ENCODE measurements at places on chromosomes 5 and 9. TPM values are rescaled to one million over a fixed set of nuclear protein-coding genes. Genes with fewer than 3 reads are reported as not detected.

The PTCD2 gene
- 10.2 TPM for total RNA-seq

DNA sequence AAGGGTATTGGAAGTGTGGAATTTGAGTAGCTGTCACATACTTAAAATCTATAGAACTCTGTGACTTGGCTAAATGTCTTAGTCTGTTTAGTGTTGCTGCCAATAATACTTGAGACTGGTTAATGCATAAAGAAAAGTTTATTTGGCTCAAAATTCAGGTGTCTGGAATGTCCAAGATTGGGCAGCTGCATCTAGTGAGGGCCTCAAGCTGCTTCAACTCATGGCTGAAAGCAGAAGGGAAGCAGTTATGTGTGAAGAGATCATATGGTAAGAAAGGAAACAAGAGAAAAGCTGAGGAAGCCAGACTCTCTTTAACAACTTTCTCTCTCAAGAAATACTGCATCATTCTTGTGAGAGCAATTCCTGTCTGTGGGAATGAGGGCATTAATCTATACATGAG lies 1043.3 kb upstream of the CDH6 start:
- no peak for DNase-seq

The PRRX2 gene
- 0.28 TPM for total RNA-seq

GRCh38 chr9:87674565-87675299 lies 51.2 kb upstream of the CTSL start:
- no peak for DNase-seq

The BARX1 gene
- total RNA-seq = not detected

GRCh38 chr9:21711504-21711903 lies 90.9 kb upstream of the MTAP start:
- DNase-seq = no peak

GRCh38 chr9:135184181-135185053 lies 96.9 kb downstream of the OLFM1 start:
- DNase-seq = no peak

DNA sequence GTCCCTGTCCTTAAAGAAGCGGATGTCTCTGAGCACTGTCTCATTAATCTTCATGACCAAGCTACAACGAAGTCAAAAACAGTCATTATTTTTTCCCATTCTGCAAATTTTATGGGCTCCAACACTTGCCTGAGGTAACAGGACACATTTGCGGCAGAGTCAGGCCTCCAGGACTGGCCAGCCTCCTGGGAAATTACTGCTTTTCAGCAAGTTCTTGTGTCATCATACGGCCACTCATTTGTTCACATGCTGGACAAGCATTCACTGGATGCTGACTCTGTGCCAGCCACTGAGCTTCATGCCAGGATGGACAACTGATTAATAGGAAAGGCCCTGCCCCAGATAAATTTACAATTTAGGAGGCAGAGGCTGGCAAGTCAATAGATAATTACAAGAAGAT lies 305.7 kb downstream of the ACTL7B start:
- DNase-seq = no peak

- no peak for DNase-seq
Observed at GRCh38 chr5:73998489-73998888, 372.5 kb downstream of the ARHGEF28 start.

DNA sequence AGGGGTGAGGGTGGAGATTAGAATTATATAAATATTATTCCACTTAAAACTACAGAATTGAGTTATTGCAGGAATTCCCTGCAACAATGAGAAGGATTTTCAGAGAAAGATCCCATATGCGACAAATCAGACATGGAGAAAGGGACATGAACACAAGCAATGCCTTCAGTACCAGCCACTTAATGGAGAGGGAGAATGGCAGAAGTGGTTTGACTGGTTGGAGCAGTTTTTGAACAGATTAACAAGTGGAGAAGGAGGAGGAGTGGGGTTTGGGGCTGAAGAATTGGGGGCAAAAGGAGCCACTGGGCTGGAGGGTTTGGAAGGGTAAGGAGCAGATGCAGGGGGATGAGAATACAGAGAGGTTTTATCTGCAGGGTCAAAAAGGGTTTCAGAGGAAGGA lies 620.9 kb upstream of the PTPRD start:
- DNase-seq = no peak

- no peak for DNase-seq
Observed at GRCh38 chr5:96527768-96528661, 95.0 kb upstream of the PCSK1 start.

- no peak for DNase-seq
Observed at GRCh38 chr9:128382261-128382660, 11.1 kb downstream of the URM1 start.

GRCh38 chr9:112050544-112051475 lies 124.3 kb downstream of the SUSD1 start:
- peak; percentile 9 for DNase-seq

- peak; percentile 47 for DNase-seq
Observed at GRCh38 chr5:59724482-59725391, 168.8 kb downstream of the PDE4D start.

DNA sequence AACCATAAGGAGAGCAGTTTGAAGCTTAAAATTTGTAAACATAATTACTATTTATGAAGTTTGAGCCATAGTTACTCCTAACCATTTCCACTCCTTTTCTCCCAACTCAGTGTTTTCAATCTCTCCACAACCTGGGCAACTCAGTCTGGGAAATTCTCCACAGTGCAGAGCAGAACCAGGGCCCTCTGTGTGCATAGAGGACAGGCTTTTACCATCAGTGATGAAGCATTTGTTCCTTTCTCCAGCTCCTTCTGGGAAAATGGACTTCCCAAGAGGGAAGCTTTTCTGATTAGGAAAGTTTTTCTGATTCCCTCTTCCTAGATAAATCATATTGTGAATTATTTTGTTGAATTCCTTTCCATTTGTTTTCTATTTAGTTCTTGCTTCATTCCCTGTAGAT lies 132.3 kb upstream of the MPDZ start:
- no peak for DNase-seq

DNA sequence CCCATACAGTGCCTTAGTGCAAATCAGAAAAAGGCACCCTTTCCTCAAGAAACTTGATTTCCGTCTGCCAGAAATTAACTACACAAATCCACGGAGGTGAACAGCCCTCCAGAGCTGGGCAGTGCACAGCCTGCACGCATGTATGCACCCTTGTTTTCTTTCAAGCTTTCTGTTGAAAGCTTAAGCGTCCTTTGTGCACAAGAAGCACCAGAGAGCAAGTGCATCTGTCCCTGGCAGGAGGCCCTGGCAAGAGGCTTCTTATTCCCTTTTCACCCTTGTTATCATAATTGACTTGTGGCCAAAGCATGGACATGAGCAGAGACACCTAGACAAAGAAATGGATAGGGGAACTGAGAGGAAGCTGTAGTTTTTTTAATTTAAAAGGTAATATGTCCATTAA lies 47.4 kb upstream of the ATG10 start:
- DNase-seq = no peak

- no peak for DNase-seq
Observed at GRCh38 chr9:92446536-92446935, 22.3 kb upstream of the OMD start.

The KYAT1 gene
- total RNA-seq = 20.6 TPM

The CCNO gene
- 0.26 TPM for total RNA-seq

- DNase-seq = no peak
Observed at GRCh38 chr9:123687246-123687751, 242.6 kb downstream of the DENND1A start.

- no peak for DNase-seq
Observed at GRCh38 chr5:95417971-95418370, 26.8 kb downstream of the FAM81B start.

- DNase-seq = no peak
Observed at GRCh38 chr9:137455359-137455991, 3.7 kb downstream of the NSMF start.

DNA sequence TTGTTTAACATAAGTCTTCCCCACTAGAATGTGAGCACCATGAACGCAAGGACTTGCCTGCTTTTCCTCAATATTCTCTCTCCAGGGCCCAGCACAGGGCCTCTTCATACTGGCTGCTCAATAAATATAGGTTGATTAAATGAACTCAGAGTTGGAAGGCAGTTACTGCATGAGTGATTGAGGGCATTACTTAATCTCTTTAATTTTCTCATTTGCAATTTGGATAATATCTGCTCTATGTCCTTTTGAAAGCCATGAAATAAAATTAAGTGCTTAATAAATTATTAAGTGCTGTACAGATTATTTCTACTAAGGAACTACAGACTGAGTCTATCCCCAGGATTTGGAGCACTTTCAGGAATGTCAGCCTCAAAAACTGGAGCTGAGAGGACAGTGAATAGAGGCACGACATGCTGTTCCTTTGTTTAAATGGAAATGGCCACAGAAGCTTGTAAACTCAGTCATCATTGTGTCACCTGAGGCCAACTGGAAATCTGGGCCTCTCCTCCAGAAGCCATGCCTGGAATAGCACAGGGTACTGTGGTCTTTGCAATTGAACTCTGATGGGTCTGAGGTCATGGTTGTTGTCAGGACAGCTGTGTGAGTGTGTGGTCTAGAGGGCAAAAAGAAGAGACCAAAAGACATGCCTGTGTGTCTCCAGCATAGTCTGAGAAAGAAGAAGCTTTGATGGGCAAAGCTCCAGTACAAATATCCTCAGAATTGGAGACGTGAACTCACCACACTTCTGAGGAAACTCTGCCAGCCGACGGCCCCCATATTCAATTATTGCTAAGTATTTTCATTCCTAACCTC lies 86.1 kb downstream of the SH3TC2 start:
- no peak for DNase-seq

The DRD1 gene
- not detected for total RNA-seq

The PLPPR1 gene
- not detected for total RNA-seq

- no peak for DNase-seq
Observed at GRCh38 chr9:136431782-136432350, 7.8 kb downstream of the INPP5E start.
